ENCODE measurements at places on chromosomes 4 and X. TPM values are rescaled to one million over a fixed set of nuclear protein-coding genes. Genes with fewer than 3 reads are reported as not detected.

DNA sequence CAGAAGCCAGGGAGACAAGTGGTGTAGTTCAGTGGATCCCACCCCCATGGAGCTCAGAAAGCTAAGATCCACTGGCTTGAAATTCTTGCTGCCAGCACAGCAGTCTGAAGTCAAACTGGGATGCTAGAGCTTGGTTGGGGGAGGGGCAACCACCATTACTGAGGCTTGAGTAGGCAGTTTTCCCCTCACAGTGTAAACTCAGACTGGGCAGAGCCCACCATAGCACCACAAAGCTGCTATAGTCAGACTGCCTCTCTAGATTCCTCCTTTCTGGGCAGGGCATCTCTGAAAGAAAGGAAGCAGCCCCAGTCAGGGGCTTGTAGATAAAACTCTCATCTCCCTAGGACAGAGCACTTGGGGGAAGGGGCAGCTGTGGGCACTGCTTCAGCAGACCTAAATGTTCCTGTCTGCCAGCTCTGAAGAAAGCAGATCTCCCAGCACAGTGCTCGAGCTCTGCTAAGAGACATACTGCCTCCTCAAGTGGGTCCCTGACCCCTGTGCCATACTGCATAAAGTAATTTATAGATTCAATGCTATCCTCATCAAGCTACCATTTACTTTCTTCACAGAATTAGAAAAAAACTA, 163.2 kb downstream of the HHIP start:
- H3K27ac ChIP-seq, result no peak overlapping the region
- no peak overlapping the region for H3K4me3 ChIP-seq
- H3K27me3 ChIP-seq, result no peaks in the 10 kb centered on the region
- H3K36me3 ChIP-seq, result no peaks in the 10 kb centered on the region
- DNase-seq, result no peak

- H3K36me3 ChIP-seq, result no peaks in the 10 kb centered on the region
- no peak overlapping the region for H3K27ac ChIP-seq
- no peak for DNase-seq
- H3K4me1 ChIP-seq, result no peaks in the 10 kb centered on the region
- H3K27me3 ChIP-seq, result no peaks in the 10 kb centered on the region
- H3K4me3 ChIP-seq, result no peak overlapping the region
Measured at GRCh38 chr4:158043971-158044618, 128.7 kb downstream of the GASK1B start.

- H3K27ac ChIP-seq, result no peak overlapping the region
- H3K27me3 ChIP-seq, result no peaks in the 10 kb centered on the region
- no peak overlapping the region for H3K4me3 ChIP-seq
Measured at GRCh38 chrX:1727531-1728027, 112.7 kb downstream of the ASMT start.

- H3K4me1 ChIP-seq, result no peaks in the 10 kb centered on the region
- DNase-seq, result no peak
- H3K27ac ChIP-seq, result no peak overlapping the region
- no peak overlapping the region for H3K4me3 ChIP-seq
Measured at GRCh38 chr4:79267671-79268070, 58.2 kb downstream of the NAA11 start.

- H3K36me3 ChIP-seq, result no peaks in the 10 kb centered on the region
- no peak for DNase-seq
- no peak overlapping the region for H3K4me3 ChIP-seq
- H3K27ac ChIP-seq, result no peak overlapping the region
Measured at GRCh38 chr4:38230821-38231563, 270.8 kb downstream of the PTTG2 start.

GRCh38 chrX:109890910-109891502, 111.9 kb upstream of the TMEM164 start:
- DNase-seq, result peak; percentile 58
- H3K36me3 ChIP-seq, result no peaks in the 10 kb centered on the region
- H3K4me3 ChIP-seq, result no peak overlapping the region
- H3K27me3 ChIP-seq, result no peaks in the 10 kb centered on the region
- no peaks in the 10 kb centered on the region for H3K4me1 ChIP-seq

DNA sequence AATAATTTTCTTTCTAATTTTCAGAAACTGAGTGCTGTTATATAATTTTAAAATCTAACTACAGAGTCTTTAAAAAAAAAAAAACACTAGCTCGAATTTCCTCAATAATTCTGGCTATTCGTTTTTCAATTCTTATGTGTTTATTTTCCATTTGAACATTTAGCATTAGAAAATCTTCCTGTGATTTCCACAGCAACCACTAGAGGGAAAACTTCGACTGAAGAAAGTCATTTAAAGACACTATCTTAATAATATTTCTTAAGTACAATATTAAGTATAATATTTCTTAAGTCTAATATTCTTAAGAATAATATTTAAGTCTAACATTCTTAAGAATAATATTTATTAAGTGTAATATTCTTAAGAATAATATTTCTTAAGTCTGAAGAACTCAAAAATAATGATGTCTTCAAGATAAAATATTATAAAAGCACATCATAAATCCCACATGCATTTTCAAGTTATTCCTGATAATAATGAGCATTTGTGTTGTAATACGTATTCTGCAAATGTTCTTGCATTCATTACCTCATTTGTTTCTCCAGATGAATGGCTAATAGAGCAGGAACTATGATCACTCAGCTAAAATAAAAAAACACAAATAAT, 118.4 kb upstream of the WDR17 start:
- H3K4me3 ChIP-seq, result no peak overlapping the region
- no peak overlapping the region for H3K27ac ChIP-seq
- H3K36me3 ChIP-seq, result no peaks in the 10 kb centered on the region
- H3K4me1 ChIP-seq, result peaks cover 5% of the 10 kb centered on the region
- peak; percentile 22 for DNase-seq
- H3K27me3 ChIP-seq, result no peaks in the 10 kb centered on the region

DNA sequence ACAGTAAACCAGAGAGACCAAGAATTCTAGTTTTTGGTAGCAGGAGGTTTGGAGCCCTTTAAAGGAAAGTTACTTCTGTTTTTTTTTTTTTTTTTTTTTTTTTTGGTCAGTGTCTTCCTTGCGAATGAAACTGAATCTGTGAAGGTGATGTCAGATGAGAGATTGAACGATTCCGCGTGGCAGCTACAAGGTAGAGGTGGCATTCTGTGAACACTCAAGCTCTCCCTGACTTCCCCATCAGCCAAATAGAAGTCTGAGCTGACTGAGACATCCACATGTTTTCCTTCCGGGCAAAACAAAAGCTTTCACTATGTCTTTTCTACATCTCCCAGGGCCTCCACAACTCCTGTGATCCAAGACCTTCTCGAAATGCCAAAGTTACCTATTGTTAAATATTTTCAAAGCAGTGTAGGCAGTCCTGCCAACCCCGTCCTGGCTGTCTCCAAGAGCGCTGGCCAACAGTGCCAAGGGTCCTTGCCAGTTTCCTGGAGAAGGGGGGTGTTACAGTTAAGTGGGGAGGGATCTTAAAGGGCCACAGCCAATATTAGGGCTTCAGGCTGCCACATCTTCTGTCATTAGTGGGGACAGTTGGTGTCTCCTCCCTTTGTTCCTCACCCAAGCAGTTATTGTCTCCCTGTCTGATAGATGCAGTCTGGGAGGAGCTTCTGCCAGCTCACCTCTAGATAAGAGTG, 102.9 kb upstream of the SLC34A2 start:
- peaks cover 4% of the 10 kb centered on the region for H3K27me3 ChIP-seq
- H3K36me3 ChIP-seq, result no peaks in the 10 kb centered on the region
- H3K4me3 ChIP-seq, result no peak overlapping the region
- no peaks in the 10 kb centered on the region for H3K4me1 ChIP-seq
- no peak overlapping the region for H3K27ac ChIP-seq
- no peak for DNase-seq

DNA sequence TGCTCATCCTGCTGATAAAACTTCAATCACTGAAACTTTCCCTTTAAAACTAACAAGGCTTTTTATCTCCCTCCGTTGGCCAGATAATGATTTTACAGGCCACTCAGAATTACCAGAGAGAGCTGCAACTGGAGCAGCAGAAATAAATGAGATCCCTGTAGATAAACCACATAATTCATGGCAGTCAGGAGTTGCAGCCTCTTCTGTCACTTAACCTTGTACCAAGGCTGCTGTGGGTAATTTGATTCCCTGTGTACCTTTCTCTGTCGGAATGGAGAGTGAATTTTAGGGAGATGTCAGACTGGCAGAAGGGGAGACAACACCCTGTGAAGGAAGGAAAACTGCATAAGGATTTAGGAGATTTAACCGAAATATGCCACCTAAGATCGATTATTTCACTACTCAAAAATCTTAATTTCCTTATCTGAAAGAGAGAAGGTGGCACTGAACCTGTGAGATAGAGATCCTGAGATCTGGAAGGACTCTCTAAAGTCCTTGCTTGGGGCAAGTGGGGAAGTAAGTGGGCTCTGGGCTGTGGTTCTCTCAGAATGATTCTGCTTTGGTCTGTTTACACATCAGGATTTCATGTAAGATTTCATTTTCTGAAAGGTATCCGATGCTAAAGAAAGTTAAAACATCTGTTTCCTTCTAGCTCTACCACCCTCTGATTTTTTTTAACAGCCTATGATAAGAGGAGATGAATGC, 14.3 kb upstream of the TSPAN5 start:
- peaks cover 7% of the 10 kb centered on the region for H3K4me1 ChIP-seq
- no peak for DNase-seq
- H3K4me3 ChIP-seq, result no peak overlapping the region
- no peaks in the 10 kb centered on the region for H3K36me3 ChIP-seq
- H3K27ac ChIP-seq, result no peak overlapping the region

GRCh38 chrX:40304115-40304514, 206.4 kb upstream of the BCOR start:
- H3K4me1 ChIP-seq, result peaks cover 21% of the 10 kb centered on the region
- no peaks in the 10 kb centered on the region for H3K27me3 ChIP-seq
- no peaks in the 10 kb centered on the region for H3K36me3 ChIP-seq
- no peak overlapping the region for H3K27ac ChIP-seq

- H3K4me1 ChIP-seq, result no peaks in the 10 kb centered on the region
- H3K4me3 ChIP-seq, result no peak overlapping the region
- no peak for DNase-seq
- H3K27ac ChIP-seq, result no peak overlapping the region
- H3K27me3 ChIP-seq, result no peaks in the 10 kb centered on the region
- no peaks in the 10 kb centered on the region for H3K36me3 ChIP-seq
Measured at GRCh38 chr4:20641976-20642375, 58.3 kb upstream of the PACRGL start.

DNA sequence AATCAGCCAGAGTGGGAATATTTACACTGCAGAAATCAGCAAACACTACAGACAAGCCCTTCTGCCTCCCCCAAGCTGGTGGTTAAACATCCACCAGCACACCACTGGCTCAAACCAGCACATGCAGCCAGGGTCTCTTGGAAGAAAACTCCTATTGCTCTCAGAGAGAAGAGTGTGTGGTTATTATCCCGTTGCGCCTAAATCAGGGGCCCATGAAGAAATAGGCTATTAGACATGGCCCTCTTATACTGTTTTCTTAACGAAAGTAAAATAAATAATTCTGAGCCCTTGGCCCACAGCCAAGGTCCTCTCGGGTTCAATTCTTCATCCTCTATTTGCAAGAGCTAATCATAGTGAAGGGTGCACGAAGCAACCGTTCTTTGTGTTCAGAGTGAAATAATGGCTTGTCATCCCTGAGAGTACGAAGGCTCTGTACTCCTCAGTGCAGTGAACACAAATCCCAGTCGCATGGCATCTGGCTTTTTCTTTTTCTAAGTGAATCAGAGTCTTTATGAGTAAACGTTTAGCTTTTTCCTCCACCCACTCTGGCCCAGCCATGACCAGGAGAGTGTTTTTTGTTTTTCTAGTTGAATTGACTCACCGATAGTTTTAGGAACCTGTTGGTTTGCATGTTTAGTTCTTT, 33.4 kb upstream of the RBM47 start:
- no peak for DNase-seq
- H3K4me3 ChIP-seq, result no peak overlapping the region
- H3K27ac ChIP-seq, result no peak overlapping the region
- H3K36me3 ChIP-seq, result no peaks in the 10 kb centered on the region

DNA sequence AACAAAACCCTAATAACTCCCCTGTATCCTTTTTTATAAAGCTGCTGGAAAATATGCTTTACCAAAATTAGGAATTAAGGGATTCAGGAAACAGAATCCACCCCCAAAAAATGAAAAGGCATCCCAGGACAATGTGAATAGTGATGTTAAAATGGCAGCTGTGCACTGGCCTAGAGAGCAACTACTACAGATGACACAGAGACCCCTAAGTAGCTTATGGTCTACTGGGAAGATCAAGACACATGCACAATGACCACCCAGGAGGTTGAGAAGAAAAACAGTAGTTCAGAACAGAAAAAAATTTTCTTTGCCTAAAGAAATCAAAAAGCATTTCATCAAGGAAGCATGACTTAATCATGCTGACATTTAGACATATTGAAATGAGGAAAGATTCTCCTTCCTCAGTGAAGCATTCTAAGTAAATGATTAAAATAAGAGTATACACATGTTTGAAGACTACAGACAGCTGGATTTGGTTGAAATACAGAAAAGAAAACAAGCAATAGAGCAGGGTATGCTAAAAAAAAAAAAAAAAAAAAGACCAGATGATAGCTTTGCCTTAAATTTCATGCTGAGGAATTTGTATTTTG, 117.3 kb downstream of the WDFY3 start:
- no peaks in the 10 kb centered on the region for H3K4me1 ChIP-seq
- no peak overlapping the region for H3K4me3 ChIP-seq
- H3K27me3 ChIP-seq, result no peaks in the 10 kb centered on the region
- H3K36me3 ChIP-seq, result no peaks in the 10 kb centered on the region

- H3K27me3 ChIP-seq, result peaks cover 2% of the 10 kb centered on the region
- peaks cover 3% of the 10 kb centered on the region for H3K4me1 ChIP-seq
- no peak overlapping the region for H3K27ac ChIP-seq
- no peaks in the 10 kb centered on the region for H3K36me3 ChIP-seq
- no peak overlapping the region for H3K4me3 ChIP-seq
- DNase-seq, result no peak
Measured at GRCh38 chr4:185040523-185040922, 22.2 kb downstream of the HELT start.

DNA sequence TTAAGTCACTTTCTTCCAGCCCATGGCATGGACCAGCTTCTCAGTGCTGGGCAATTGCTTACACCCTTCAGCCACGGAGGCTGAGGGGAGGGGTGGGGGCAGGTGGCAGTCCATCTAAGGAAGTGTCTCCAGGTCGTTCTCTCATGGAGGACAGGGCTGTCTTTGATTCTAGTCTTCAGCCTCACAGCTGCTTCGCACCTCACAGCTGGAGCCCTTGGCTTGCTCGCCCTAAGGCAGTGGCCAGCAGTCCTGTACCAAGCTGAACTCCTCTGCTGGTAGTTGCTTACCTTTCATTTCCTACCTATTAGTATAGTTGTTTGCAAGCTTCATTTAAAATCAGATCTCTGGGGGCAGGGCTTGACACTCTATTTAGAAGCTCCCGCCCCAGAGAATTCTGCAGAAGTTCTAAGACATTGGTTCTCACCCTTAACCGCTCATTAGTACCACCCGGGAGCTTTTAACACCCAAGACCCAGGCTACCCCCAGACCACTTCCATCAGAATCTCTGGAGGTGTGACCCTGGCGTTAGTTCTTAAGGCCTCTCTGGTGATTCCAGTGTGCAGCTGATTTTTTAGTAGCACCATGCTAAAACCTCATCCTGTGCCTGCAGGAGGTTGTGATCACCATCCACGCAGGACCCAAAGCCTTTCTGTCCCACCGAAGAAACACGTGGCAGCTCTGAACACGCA, 386.8 kb downstream of the UNC5C start:
- no peaks in the 10 kb centered on the region for H3K36me3 ChIP-seq
- no peak overlapping the region for H3K4me3 ChIP-seq
- no peak overlapping the region for H3K27ac ChIP-seq
- H3K4me1 ChIP-seq, result no peaks in the 10 kb centered on the region
- H3K27me3 ChIP-seq, result no peaks in the 10 kb centered on the region

The FHDC1 gene
- total RNA-seq, result 0.03 TPM

The GRPR gene
- total RNA-seq, result 0.20 TPM

The DMD gene
- total RNA-seq, result 0.47 TPM

The FATE1 gene
- not detected for total RNA-seq

The CT45A2 gene
- total RNA-seq, result not detected

The ENOX2 gene
- total RNA-seq, result 6.5 TPM
